Inflammatory macrophage (primary cell): ENCODE measurements at places on chromosomes 1 and 21.

DNA sequence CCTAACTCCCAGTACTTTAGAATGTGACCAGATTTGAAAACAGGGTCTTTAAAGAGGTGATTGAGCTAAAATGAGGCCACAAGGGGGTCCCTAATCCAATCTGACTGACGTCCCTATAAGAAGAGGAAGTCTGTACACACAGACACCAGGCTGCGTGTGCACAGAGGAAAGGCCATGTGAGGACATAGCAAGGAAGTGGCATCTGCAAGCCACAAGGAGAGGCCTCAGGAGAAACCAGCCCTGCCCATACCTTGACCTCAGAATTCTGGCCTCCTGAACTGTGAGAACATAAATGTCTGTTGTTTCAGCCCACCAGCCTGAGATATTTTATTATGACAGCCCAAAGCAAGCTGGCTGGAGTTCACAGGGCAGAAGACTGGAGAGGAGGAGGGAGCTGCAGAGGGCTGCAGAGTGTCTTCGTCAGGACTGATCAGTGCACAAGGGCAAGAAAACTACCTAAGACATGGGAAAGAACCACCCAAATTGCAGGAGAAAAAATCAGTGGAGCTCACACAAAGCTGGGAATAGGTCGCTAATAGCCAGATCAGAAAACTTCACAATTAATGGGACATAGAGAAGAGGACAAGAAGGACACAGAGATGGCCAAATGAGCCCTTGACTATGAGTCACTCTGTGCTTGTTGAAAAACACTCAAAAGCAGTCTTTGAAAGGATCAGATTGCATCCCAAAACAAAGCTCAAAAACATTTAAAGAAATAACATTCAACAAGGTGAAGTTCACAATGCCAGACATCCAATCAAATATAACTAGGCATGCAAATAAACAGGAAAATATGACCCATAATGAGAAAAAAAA lies 14.1 kb upstream of the WNT9A start:
- peak; percentile 39 for DNase-seq

DNA sequence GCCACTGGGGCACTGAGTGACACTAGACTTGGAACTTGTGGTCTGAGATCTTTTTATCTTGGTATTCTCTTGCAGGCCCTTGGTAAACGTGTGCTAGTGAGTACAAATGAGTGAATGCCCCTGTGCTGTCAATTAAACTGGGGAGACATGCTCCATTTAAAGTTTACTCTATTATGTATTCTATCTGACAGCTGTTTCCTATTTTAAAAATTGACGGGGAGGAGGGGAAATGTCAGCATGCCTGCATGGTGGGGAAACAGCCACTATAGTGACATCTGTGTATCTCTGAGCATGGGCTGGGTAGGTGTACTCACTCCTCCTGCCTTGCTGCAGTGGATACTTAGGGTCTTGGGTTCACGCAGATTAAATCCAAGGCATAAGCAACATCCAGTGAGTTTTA lies 59.0 kb upstream of the IKBKE start:
- DNase-seq, result no peak

GRCh38 chr1:222680080-222680479 lies 32.2 kb downstream of the AIDA start:
- DNase-seq, result no peak

DNA sequence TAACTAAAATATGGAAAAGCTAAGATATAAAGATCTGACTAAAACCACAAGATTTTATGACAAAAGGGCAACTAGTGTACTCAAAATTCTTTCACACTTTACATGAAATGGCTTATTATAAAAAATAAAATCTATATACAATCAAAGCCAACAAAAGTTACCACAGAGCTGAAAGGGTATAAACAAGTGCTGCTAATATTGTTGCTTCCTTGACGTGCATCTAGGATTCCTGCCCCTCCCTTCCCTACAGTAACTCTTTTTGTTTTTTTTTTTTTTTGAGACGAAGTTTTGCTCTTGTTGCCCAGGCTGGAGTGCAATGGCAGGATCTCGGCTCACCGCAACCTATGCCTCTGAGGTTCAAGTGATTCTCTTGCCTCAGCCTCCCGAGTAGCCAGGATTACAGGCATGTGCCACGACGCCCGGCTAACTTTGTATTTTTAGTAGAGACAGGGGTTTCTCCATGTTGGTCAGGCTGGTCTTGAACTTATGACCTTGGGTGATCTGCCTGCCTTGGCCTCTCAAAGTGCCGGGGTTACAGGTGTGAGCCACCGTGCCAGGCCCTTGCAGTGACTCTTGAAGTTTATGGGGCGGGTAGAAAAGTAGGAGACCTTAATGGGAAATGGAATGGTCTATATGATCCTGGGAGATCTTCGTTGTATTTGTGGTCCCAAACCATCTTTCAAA lies 4.5 kb downstream of the SRSF4 start:
- DNase-seq, result no peak

DNA sequence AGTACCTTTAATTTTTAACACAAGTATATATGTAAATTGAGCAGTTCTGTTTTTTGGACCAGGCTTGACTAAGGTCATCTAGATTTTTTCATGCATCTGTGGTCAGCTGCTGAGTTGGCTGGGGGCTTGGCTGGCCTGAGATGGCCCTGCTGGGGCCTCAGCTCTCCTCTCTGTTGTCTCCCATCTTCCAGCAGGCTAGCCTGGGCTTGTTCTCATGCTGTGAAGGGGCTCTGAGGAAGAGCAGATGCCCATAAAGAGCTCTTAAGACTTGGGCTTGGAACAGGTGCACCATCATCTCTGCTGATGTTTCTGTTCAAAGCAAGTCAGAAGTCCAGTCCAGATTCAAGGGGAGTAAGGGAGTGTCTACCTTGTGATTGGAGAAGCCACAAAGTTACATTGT lies 51.2 kb upstream of the TNR start:
- no peak for DNase-seq

DNA sequence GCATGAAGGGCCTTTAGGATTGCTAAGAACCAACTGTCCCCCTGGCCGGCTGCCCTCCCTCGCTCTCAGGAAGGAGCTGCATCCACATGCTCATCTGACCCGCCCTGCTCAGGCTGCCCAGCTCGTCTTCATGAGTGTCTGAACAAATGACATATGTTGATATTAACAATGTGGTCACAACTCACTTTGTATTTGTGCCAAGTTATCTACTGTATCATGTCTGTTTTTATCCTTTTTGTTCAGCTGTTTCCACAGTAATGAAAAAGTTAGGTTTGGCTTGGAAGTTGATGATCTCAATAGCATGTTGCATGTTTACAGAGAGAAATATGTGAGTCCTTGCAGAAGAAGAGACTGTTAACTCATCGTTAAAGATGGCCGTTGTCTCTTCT lies 75.1 kb downstream of the PHTF1 start:
- DNase-seq, result no peak

- peak; percentile 39 for DNase-seq
These were observed 22.4 kb downstream of the ARMH1 start for GRCh38 chr1:44696789-44697345.

DNA sequence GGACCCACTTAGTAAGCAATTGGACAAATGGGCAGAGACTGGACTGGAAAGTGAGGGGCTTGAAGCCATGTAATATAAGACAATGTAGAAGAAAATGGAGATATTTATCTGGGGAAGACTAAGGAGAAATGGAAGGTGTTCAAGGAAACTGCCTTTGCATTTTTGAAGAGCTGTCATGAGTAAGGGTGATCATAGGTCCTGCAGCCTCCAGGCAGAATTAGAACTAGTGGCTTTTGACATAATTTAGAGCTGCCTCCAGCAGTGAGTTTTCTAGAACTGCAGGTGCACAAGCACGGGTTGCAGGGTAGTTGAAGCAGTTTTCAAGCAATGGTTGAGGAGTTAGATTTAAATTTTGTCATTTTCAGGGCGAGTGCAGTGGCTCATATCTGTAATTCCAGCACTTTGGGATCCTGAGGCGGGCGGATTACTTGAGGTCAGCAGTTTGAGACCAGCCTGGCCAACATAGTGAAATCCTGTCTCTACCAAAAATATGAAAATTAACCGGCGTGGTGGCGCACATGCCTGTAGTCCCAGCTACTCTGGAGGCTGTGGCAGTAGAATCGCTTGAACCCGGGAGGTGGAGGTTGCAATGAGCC lies 3.7 kb upstream of the CDC14A start:
- DNase-seq, result no peak

- no peak for DNase-seq
These were observed 32.4 kb downstream of the MORN1 start for GRCh38 chr1:2358651-2359640.

DNA sequence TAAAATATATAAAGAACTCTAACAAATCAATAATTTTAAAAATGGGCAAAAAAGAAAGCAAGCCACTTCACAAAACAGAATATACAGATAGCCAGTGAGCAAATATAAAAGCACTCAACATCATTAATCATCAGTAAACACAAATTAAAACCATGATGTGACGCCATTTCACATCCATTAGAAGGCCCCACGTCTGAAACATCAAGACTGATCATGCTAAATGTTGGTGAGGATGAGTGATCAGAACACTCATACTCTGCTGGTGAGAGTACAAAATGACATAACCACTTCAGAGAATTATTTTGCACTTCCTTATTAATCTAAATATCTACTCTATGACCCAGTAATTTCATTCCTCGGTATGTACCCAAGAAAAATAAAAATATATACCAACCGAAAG lies 512.2 kb upstream of the NR5A2 start:
- no peak for DNase-seq

DNA sequence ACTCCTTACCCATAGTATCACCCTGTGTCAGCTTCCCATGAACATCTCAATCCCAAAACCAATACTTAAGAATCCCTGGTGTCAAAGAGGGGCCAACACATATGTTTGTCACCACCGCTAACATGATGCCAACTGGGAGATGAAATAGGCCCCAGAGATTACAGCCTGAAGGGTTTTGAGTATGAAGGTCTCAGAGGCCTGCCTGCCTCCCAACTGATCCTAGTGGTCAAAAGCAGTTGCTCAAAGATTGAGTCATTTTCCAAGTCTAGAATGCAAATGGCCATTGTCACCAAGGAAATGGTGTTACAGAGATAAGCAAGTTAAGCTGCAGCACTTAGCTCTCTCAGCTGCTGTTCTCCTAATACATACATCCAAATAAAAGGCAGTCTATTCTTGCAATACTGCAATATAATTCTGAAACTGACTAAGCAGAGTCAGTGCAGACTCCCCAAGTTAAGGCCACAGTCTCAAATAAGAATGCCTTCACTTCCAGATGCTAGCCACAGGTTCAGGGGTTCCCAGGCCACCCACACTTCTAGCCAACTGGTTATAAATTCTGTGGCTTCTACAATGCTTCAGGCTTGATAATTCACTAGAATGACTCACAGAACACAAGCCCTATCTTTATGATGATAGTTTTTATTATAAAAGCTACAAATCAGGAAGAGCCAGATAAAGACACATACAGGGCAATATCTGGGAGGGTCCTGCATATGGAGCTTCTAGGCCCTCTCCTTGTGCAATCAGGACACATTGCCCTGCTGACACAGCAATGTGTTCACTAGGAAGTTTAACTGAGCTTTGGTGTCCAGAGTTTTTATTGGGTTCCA lies 18.7 kb downstream of the DUSP10 start:
- no peak for DNase-seq

GRCh38 chr1:225474439-225474985 lies 46.7 kb upstream of the LBR start:
- no peak for DNase-seq

DNA sequence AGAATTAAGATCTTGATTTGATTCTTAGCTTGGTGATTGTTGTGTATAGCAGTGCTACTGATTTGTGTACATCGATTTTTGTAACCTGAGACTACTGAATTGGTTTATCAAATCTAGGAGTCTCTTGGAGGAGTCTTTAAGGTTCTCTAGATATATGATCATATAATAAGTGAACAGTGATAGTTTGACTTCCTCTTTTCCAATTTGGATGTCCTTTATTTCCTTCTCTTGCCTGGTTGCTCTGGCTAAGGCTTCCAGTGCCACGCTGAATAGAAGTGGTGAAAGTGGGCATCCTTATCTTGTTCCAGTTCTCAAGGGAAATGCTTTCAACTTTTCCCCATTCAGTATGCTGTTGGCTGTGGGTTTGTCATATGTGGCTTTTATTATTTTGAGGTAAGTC lies 61.5 kb upstream of the LYST start:
- peak; percentile 30 for DNase-seq

- DNase-seq, result no peak
These were observed 35.4 kb downstream of the KIAA1614 start for GRCh38 chr1:180947901-180948640.

- DNase-seq, result no peak
These were observed 106.0 kb downstream of the DYRK1A start for GRCh38 chr21:37472581-37472980.

DNA sequence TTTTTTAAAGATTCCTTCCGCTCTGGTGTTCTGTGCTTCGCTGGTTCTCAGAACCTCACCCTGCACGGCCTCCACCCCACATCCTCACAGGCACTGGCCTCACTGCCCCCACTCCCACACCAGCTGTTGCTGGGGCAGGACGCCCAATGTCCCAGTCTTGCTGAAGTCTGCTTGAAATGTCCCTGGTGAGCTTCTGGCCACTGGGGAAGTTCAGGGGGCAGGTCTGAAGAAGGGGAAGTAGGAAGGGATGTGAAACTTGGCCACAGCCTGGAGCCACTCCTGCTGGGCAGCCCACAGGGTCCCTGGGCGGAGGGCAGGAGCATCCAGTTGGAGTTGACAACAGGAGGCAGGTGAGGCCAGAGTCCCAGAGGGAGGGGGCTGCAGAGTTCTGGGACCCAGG lies at the start of gene C1QA:
Gene C1QA (plus strand): TSS at position 276 of the 400 bp plus-strand sequence. CDS start 989 bp downstream, outside the sequence.
- DNase-seq, result peak; percentile 97

- no peak for DNase-seq
These were observed 8.2 kb upstream of the AZIN2 start for GRCh38 chr1:33072707-33073106.

DNA sequence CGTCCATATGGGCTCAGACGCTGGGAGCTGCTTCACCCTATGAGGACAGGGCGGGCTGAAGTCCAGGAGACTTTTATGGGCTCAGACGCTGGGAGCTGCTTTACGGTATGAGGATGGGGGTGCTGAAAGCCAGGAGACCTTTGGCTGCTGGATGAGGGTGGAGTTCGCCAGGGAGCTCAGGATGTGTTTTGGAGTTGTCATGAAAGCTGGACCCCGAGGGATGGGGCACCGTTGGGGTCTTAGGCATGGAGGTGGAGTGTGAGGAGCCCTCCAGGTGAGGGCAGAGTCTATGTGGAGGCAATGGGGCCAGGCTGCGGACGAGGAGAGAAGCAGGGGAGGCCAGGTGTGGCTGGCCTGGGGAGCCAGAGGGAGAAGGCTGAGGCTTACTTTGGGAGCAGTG lies 27.5 kb downstream of the TRPM2 start:
- DNase-seq, result no peak

- peak; percentile 47 for DNase-seq
These were observed 19.4 kb downstream of the SEC16B start for GRCh38 chr1:177950506-177950905.

DNA sequence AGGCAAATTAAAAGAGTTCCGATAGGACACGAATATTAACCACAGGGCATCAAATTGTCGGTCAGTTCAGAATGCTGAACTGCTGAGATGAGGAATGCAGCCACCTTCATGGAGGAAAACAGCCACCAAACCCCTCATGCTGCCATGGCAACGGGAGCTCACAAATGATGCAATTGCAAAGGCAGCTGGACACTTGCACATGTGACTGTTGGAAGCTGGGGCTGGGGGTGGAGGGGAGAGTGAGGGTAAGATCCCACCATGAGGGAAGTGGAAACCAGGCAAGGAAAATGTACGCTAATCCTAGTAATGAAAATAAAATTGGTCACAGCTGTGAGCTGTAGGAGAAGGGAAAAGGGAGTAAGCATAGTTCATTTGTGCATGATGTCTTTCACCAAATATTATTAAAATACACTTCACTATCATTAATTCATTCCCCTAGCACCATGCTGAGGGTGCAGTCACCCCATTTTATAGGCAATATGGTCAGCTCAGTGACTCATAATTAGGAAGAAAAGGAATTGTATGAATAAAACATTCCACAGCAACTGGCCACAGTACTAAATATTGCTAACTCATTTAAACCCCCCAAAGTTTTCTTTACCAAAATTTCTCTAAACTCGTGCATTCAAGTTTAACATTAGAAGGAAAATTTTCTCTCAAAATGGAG lies 15.3 kb downstream of the BECN2 start:
- no peak for DNase-seq
